GM06990 (cell line): ENCODE measurements at places on chromosomes 7 and 10.

- no peak for DNase-seq
Observed at GRCh38 chr7:89776980-89777379, 377.3 kb upstream of the STEAP1 start.

DNA sequence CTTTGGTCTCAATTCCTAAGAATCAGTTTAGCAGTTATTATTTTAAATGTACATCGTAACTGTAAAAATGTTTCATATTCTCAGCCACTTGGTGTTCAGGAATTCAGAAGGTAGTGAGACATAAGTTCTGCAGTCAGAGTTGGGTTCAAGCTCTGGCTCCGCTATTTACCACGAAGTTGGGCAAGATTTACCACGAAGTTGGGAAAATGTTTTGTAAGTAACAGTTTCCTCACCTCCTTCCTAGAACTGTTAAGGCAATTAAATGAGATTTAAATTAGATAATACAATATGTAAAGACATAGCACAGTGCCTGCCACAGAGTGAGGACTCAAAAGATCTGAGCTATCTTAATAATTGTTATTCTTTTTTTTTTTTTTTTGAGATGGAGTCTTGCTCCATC lies 16.3 kb upstream of the ABLIM1 start:
- DNase-seq, result no peak

GRCh38 chr7:99897322-99898022 lies 20.6 kb upstream of the OR2AE1 start:
- peak; percentile 11 for DNase-seq

DNA sequence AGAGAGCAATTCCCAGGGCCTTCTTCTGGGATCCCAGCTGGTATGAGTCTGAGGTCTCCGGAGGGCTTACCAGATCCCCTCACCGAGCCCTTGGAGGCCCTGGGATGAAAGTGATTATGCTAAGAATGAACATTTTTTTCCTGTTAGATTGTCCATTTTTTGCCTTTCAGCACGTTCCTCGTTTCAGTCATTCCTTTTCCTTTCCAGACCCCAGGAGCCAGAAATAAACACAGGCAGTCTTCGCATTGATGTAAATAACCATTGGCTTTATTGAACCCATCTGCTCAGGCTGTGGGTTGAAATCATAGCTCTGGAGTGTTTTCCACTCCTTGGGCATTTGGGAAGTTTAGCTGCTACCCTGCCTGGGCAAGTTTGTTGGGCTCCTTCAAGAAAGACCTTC lies 320.9 kb upstream of the AUTS2 start:
- no peak for DNase-seq

- DNase-seq, result no peak
Observed at GRCh38 chr10:15251791-15252380, 83.4 kb upstream of the NMT2 start.

DNA sequence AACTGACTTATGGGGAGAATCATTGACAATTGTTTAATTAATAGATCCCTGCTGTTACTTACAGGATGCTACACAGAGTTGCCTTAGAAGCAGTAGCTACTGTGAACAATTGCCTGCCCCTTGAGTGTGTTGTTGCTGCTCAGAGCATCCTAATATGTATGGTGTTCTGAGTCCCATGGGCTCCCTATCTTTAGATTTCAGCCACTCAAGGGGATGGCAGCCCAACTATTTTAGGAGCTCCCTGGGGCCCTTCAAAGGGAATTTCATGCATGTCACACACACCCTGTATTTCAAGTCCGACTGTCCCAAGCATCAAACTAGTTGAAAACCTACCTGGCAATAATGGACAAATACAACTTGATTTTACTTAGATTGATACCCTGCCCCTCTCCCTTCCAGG lies 111.2 kb downstream of the NOC3L start:
- no peak for DNase-seq

DNA sequence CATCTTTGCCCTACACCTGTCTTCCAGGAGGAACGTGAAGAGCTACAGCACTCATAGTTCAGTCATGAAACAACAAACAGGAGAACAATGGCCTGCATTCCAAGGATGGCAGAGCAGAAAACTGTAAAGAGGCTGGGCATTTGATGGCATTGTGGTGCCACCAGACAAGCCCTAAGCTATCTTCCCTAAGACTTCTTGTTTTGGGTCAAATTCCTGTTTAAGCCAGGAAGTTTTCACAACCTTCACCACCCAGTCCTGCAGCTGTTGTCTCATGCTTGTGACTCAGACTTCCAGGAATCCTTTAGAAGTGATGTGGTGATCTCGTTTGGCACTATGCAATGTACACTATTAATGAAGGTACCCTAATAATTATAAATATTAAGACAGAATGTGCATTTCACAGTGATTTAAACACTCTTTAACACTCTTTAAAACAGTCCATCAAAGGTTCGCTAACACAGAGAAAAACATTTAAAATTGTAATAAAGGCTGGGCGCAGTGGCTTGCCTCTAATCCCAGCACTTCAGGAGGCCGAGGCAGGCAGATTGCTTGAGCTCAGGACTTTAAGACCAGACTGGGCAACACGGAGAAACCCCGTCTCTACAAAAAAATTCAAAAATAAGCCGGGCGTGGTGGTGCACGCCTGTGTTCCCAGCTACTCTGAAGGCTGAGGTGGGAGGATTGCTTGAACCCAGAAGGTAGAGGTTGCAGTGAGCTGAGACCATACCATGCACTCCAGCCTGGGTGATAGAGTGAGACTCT lies 2.7 kb upstream of the HERPUD2 start:
- DNase-seq, result no peak

GRCh38 chr10:108850138-108850854 lies 1073.0 kb downstream of the XPNPEP1 start:
- peak; percentile 72 for DNase-seq

DNA sequence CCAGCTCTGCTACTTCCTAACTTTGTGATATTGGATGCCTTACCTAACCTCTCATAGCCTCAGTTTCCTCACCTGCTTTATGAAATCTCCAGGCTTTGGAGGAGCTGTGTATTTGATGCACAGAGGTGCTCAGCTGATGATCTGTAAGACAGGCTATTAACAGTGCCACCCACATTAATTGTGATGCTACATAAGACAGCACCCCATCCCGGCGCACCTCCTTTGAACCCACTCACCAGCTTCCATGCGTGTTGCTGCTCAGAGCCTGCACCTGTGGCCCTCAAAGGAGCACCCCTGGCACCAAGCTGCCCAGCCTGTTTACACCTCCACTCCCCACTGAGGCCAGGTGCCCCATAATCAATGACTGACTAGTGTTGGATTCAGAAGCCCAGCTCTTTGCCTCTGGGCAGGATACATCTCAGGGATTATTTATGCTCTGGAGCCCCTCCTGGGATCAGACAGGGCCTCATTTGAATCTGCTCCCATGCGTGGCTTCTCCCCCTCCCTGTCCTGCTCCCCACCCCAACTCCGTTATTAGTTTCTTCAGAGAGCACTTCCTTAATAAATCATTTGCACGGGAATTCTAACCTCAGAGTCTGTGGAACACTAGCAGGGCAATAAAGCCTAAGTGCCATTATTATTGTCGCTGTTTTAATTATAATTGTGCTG lies 87.7 kb downstream of the GFRA1 start:
- no peak for DNase-seq

DNA sequence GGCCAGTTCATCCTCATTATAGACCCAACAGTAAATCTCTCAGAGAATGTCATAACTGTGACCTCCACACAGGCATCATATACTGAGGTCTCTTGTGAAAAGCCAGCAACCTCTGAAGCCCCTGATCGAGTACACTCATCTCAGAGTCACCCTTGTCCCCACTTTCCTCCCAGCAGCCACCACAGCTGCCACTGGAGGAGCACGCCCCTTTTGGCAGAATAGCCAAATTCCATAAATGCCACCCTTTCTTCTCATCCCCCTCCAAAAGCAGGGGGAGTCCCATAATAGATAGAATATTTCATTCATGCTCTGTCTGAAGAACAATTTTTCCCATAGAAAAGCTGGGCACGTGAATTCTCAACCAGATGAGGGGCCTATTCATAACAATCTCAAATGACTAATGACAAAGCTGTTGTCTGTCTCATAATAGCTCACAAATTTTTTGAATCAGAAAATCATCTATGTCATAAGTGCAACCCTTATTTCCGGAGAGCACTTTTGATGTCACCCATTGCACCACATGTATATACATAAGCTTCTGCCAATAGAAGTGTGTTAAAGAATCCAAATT lies 47.4 kb downstream of the SGMS1 start:
- no peak for DNase-seq

DNA sequence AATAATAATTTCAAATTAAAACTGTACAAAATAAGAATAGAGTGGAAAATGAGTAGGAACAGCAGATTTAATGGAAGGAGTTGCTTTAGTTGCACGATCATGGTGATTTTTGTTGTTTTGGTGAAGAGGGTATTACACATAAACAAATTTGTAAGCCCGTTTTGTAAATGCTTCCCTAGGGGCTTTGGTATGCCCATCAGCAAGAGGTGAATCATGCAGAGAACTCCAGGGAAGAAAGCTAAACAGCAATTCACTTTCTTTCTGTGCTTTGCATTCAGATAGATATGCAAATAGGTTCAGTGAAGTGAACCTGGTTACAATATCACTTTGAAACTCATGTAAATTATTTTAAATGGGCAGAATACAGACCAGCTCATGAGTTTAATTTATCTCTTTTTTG lies 422.2 kb upstream of the MTPN start:
- no peak for DNase-seq

- peak; percentile 77 for DNase-seq
Observed at GRCh38 chr7:50281680-50282445, 22.7 kb upstream of the IKZF1 start.

DNA sequence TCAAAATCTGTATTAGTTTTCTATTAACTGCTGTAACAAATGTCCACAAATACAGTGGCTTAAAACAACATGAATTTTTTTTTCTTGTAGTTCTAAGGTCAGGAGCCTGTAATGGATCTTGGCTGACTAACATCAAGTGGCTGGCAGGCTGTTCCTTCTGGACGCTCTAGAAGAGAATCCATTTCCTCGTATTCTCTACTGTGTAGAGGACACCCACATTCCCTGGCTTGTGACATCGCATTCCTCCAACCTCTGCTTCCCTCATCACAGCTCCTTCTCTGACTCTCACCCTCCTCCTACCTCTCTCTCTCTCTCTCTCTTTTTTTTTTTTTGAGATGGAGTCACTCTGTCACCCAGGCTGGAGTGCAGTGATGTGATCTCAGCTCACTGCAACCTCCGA lies 4.8 kb upstream of the CALHM1 start:
- no peak for DNase-seq

DNA sequence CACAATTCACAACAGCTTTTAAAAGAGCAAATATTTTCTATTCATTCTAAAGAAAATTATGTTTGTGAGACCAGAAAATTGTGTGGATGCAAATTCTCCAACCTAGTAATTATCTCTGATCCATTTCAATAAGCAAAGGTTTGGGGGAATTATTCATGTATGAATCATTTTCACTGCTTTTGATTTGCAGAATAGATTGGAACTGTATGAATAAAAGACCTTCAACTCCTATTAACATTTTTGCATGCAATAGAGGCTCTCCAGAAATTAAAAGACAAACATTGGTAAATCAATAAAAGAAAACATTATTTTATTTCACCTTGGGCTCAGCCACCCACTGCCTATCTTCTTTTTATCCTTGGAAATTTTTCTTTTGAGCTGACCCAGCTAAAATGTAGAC lies 43.5 kb downstream of the FEZF1 start:
- DNase-seq, result no peak
